ENCODE measurements at places on chromosomes 12 and 14.

DNA sequence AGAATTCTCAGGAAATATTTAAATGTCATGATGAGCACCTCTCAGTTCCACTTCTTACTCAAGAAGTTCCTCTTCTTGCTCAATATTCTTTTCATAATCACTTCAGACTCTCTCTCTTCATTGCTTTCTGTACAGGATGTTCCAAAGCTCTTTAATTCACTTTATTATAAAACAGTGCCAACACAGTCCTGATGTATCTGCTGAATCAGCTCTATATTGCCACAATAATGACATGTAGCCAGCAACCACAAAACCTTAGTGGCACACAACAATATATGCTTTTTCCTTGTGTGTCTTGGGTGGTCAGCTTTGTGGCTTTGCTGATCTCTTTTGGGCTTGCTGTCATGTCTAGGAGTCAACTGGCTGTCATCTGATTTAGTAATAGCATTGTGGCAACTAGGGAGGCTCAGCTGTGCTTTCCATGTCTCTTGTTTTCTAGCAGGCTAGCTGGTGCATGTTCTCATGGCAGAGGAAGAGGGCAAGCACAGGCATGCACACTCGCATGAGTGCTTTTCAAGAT lies 52.8 kb upstream of the SLC2A13 start:
- no peak for DNase-seq

DNA sequence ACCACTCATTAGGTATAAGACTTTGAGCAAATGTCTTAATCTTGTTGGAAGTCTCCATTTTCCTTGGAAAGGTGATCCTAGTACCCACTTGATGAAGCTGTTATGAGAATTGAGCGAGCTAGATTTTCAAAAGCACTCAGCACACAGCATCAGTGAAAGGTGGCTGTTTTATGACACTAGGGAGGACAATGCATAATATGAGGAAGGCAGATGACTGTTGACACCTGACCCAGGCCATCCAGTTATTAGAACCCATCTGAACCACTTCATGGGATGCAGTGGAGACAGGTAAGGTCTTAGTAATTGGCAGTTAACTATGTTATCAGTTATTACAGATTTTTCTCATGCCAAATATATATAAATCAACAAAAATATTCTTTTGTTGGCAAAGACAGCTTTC lies 369.9 kb upstream of the PDE3A start:
- no peak for DNase-seq

GRCh38 chr12:68595241-68595640 lies 15.5 kb upstream of the RAP1B start:
- DNase-seq, result no peak

DNA sequence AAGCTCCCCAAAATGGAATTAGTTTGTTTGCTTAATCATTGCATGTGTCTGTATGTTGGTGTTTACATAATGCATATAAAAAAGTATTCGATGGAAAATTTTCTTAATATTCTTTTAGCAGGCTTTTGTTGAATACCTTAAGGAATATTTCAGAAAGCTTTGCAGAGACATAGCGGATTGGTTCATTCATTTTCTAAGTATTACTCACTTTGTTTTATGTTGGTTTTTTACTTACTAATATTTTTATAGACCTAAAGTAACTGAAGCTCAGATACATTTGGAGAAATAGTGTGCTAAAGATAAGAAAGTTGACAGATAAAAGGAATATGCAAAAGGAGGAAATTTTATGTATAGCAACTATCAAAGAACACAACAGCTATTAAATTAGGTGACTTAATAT lies 191.0 kb downstream of the ERC1 start:
- DNase-seq, result no peak

DNA sequence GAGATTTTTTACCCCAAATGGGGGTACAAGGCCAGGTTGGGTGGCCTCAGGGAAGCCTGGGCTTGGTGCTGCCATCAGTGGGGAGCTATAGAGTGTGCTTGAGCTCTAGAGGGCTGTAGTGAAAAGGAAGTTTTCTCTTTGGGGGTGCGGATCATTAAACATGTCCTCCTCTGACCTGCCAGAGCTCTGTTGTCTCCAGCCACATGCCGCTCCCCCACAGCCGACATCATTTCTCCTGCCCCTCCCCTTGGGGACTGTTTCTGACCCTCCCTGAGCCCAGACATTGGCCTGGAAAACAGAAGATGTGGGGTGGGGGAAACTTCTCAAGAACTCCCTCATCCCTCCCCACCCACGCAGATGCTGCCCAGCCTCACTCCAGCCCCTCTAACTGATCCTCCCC lies 25.3 kb downstream of the DTX1 start:
- no peak for DNase-seq

DNA sequence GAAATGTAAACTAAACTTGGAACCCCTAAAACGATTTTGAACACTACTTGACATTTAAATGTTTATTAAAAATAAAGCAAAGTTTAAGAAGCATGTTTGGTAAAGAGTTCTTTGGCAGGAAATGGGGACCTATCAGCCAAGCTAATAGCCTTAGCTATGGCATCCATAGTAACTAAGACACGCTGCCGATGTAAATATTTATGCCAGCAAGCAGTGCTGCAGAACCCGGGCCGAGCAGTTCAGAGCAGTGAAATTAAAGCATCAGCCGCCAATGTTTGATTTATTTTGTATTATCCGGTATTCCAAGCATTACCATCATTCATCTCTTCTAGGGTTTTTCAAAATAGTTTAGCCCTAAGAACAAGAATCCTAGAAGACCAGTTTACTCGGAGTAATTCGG lies 61.6 kb downstream of the PPP2R5C start:
- no peak for DNase-seq

- no peak for DNase-seq
These were observed 118.0 kb downstream of the NUAK1 start for GRCh38 chr12:106020736-106021135.

Data from stimulated activated CD8-positive, alpha-beta memory T cell treated with anti-CD3 and anti-CD28 coated beads, Interleukin-15, amount 100 ng/mL, for 4 hours (primary cell).